ENCODE measurements at places on chromosomes 7 and 10.

- DNase-seq, result no peak
Measured at GRCh38 chr7:4665661-4666060, 16.4 kb upstream of the FOXK1 start.

- DNase-seq, result no peak
Measured at GRCh38 chr7:100513212-100513810, 25.7 kb upstream of the AGFG2 start.

- DNase-seq, result no peak
Measured at GRCh38 chr7:71364551-71364950, 232.6 kb downstream of the GALNT17 start.

- DNase-seq, result no peak
Measured at GRCh38 chr7:137860542-137860941, 13.8 kb upstream of the DGKI start.

- DNase-seq, result no peak
Measured at GRCh38 chr7:17618652-17618974, 320.2 kb downstream of the AHR start.

DNA sequence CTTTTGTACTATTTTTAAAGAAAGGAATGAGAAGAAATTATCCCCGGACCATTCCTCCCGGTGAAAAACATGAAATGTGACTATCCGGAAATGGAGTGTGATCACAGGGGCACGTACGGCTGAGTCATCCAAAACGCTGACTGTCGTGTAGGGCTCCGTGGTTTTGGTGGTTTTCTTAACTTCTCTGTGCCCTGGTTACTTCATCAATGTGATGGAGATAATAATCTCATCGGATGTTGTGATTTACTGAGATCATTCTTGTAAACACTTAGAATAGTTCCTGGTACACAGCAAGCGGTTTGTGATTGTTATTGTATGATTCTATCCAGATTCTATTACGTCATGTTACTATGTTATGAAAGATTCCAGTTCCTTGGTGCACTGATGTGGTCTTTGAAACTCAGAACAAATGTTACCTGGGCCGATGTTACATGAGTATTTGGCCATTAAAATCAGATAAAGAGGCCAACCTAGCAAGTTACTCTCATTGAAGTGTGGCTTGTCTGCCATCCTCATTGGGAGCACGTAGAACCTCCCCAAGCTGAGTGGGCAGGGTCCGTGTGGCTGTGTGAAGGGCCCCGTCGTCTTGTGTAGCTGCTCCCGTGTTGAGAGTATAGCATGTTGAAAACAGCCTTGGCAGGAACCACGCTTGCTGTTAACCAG, 99.5 kb downstream of the CAMK1D start:
- DNase-seq, result no peak

DNA sequence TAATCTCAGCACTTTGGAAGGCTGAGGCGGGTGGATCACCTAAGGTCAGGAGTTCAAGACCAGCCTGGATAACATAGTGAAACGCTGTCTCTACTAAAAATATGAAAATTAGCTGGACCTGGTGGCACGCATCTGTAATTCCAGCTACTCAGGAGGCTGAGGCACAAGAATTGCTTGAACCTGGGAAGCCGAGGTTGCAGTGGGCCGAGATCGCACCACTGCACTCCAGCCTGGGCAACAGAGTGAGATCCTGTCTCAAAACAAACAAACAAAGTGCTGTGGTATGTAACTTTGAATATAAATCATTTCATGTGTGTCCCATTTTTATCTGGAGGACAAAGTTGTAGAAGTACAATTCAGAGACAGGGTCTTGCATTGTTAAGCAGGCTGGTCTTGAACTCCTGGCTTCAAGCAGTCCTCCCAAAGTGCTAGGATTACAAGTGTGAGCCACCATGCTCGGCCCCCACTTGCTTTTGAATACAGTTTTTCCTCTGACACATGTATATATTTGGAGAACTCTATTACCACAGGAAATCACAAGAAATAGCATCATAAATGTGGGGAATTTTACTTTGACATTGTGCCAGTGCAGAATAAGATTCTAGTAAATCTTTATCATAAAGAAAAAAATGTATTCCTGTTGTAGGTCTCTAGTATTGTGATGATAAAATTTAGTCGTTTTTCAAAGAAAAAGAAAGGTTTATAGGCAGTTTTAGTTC, 32.6 kb downstream of the PTPN12 start:
- DNase-seq, result no peak

GRCh38 chr7:27680610-27681009, 17.9 kb upstream of the HIBADH start:
- no peak for DNase-seq

DNA sequence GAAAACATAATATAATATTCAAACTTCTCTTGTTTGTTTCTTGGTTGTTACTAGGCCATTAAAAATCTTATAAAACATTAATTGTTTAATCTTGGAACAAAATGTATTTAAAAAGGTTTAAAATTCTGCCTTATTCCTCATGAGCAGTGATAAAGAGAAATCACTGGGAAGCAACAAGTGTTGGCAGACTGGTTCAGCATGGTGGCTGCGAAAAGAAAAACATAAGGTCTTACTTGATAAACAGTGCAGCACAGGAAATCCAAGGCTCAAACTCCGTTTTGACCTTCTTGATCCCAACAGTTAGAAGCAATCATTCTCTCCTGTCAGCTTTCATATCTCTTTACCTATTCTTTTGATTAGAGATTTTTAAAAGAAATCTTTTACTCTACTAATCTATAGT, 530.8 kb downstream of the CNTNAP2 start:
- no peak for DNase-seq

DNA sequence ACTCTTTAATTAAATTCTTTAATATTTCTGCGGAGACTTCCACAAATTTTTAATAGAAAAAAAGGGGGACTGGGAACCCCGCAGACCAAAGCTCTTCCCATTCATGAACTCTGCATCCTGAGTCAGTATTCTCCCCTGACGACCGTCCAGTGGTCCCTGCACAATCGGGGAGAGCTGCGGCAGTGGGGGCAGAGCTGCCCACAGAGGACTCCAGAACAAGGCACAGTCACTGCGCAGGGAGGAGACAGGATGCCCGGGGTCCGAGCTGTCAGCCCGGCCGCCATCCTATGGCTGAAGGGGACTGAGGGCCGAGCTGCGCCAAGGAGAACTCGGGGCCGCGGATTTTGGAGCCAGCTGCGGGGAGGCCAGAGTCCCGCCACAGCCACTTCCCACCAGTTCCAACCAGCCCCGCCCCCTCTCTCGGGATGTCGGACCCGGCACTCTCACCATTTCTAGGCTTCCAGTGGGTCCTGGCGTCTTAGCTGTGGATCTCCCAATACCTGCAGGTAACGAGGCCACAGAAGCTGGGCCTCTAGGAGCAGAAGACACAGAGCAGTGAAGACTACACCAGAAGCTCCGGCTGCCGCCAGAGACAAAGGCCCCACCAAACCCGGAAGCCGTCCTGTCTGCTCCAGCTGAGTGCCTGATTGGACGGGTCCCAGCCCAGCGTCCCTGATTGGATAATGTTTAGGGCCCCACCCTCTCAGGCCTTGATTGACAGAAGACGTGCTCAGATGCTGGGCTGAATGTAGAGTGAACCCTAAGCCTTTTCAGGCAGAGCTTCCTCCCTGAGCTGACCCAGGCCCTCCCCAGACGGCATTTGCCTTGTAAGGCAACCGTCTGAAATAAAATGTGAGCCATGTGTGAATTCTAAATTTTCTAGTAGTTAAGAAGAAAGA, at the start of gene ERV3-1:
Gene ERV3-1, minus strand, starts transcription at position 594 of the 899 bp plus-strand sequence. CDS start 13,661 bp downstream, outside the sequence.
- DNase-seq, result peak; percentile 97

GRCh38 chr7:98240961-98241673, 10.9 kb downstream of the TECPR1 start:
- DNase-seq, result no peak

GRCh38 chr7:125845686-125846085, 916.1 kb upstream of the POT1 start:
- DNase-seq, result no peak

DNA sequence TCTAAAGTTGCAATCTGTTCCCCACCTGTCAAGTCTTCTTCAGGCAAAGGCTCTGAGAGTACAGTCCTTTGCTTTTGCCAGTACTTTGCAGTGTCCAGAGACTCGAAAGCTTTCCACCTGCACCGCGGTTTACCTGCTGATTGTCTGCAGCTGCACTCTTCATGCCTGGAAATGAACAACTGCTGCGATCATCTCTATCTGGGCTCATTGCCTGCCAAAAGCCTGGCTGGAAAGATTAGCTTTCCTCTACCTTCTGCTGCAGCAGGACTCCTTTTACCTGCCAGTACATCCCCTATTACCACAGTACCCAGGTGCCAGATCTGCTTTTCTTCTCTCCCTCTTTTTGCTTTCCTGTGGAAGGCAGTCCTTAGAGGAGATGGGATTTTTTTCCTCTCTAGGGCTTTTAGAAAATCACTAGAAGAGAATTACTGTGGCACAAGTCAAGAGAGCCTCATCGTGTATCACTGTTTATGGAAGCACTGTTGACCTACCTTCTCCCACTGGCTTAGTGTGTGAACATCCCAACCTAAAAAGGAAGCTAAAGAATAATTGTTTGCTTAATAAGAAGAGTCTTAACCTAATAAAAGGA, 2.2 kb downstream of the STRIP2 start:
- DNase-seq, result peak; percentile 66

GRCh38 chr10:69866688-69867461, 65.2 kb downstream of the COL13A1 start:
- no peak for DNase-seq

- DNase-seq, result no peak
Measured at GRCh38 chr7:140048989-140049338, 13.8 kb downstream of the PARP12 start.

DNA sequence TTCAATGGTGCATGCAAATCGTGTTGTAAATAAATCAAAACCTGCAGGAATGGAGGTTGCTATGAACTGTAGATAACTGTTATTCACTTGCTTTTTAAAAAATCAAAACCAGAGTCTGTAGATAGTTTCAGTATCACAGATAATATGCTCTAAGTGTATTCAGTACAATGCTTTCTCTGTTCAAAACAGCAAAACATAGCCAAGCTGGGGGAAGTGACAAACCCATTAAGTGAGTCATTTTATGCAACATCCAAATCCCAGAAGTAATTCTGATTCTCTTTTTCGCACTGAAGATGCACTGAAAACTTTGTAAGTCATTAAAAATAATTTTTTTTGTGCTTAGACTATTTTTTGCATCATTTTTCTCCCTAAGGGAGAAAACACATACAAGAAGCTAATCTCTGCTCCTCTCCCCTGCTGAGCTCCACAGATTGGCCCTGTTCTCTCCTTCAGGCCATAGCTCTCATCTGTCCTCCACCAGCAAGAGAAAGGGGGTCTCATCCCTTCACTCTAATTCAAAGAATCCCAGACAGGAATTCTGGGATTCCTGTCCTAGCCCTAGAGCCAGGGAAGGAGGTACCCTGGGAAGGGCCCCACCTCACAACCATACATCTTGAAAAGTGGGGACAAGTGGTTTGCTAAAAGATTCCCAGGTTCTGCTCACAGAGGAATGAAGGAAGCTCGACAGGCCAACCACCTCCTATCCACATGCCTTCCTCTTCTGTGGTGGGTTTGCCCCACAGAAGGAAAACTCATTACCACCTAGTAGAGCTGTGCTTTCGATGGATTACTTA, 4.9 kb downstream of the PRTFDC1 start:
- DNase-seq, result no peak

DNA sequence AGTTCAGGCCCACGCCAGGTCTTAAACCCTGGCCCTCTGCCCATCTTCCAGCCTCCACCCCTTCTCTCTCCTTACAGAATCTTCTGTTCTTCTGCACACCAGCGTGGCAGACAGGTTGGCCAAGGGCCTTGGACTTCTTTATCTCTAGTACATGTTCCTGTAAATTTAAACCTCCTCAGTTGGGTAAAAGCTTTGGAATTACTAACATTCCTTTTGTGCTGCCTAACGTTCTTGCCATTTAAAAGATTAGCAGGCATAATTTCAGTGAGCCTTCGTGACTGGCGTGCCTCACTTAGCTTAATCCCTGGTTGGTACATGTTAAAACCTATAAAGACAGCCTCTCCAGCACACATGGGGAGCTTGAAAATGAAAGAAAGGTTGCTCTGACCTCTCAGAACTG, 192.2 kb downstream of the CUX1 start:
- DNase-seq, result no peak

DNA sequence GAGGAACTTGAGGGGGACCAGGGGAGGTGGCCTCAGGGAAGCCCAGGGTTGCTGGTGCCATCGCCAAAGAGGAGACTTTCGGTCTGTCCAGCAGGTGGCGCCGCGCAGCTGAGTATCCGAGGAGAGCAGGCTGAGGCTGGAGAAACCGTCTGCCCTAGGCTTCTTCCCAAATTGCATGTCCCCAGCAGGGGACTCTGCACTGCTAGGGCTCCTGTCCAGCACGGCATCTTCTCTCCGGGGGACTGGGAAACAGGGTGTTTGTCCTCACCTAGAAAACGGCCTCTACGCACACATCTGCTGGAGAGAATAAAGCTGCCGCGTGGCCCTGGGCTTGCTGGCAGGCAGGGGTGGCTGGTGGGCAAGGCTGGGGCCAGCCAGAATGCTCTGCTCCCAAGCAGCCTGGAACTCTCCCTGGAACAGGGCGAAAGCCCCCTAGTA, 161.9 kb downstream of the SH2D4B start:
- peak; percentile 65 for DNase-seq
